ENCODE measurements at places on chromosomes 16 and 17. TPM values are rescaled to one million over a fixed set of nuclear protein-coding genes. Genes with fewer than 3 reads are reported as not detected.

ANKRD40 gene
- 35.6 TPM for total RNA-seq

CD300LG gene
- not detected for total RNA-seq

KCNJ2 gene
- total RNA-seq, result 0.28 TPM

IGF2BP1 gene
- 0.03 TPM for total RNA-seq

DERL2 gene
- 40.8 TPM for total RNA-seq

PCYT2 gene
- 56.8 TPM for total RNA-seq

SNX20 gene
- total RNA-seq, result not detected

DNA sequence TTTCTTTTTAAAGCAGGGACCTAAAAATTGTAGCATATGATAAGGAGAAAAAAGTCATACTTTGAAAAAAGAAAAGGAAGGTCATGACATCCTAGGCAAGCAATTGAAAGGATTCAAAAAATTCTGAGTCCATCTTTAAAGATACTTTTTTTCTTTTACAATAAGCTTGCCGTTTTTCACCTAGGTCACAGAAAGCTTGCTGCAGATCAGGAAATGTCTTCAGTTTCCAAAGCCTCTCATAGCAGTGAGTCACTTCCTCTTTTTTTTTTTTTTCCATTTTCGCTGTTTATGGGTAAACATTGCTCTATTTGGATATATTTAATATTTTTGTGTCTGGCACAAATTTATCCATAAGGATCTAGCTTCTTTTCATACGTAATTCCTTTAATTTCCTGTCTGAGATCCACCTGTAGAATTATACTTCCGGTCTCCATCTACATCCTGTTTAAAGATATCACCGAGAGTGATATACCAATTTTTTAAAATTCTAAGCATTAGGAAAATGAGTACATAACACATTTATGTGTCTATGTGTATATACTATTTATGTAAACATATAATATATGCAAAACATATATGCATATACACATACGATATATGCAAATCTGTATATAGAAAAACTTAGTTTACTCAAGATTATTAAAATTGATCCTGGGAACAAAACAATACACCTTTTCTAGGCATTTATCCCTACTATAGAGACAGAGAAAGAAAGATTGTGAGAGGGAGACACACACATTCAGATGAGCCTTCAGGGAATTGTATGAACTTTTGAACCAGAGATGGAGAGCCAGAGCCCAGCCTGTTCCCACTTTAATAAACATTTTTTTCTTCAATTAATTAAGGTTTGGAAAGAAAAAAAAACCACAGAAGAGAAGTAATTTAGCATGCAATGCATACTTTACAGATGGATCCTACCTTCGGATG, 134.4 kb downstream of the SKAP1 start:
- no peak for DNase-seq

DNA sequence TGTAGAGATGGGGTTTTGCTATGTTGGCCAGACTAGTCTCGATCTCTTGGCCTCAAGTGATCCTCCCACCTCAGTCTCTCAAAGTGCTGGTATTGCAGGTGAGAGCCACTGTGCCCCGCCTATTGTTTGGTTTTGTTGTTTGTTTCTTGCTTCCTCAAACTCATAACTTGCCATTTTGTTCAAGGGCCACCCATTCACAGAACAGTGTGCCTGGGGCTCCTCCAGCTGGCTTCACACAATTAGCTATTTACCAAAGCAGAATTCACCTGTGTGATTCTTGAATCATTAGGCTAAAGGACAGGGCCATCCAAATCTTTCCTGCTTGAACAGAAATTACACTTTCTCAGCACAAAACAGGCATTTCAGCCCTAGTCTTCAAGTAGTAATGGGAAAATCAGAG, 7.2 kb downstream of the ABHD15 start:
- no peak for DNase-seq

DNA sequence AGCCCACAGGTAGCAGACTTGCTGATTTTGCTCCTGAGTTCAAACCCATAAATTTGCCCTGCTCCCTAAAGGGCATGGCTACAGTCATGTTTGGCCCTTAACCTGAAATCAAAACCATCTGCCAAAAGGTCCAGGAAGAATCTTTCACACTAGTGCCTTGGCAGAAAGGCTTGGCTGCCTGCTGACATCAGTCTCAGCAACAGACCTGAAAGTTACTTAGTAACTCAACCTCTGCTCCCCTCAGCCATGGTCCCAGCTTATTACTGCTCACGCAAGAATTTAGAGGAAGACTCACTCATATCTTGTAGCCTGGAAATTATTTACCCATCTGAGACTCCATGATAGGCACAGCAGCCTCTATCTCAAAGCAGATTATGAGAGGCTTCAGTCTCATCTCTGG, 98.0 kb upstream of the KIF2B start:
- DNase-seq, result no peak

- DNase-seq, result no peak
Measured at GRCh38 chr17:32396343-32396742, 46.4 kb downstream of the ZNF207 start.

GRCh38 chr17:43085474-43085873, 39.7 kb downstream of the BRCA1 start:
- DNase-seq, result no peak

DNA sequence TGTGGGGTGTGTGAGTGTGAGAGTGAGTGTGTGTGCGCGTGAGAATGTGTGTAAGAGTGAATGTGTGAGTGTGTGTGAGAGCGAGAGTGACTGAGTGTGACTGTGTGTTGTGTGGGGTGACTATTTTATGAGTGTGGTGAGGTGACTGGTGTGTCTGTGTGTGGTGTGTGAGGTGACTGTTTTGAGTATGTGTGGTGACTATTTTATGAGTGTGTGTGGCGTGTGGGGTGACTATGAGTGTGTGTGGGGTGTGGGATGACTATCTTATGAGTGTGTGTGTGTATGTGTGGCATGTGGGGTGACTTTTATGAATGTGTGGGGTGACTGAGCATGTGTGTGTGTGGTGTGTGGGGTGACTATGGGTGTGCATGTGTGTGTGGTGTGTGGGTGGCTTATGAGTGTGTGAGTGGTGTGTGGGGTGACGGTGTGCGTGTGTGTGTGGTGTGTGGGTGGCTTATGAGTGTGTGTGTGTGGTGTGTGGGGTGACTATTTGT, 152.9 kb upstream of the PLCG2 start:
- peak; percentile 64 for DNase-seq

- peak; percentile 21 for DNase-seq
Measured at GRCh38 chr16:53084746-53085334, 30.0 kb downstream of the CHD9 start.

DNA sequence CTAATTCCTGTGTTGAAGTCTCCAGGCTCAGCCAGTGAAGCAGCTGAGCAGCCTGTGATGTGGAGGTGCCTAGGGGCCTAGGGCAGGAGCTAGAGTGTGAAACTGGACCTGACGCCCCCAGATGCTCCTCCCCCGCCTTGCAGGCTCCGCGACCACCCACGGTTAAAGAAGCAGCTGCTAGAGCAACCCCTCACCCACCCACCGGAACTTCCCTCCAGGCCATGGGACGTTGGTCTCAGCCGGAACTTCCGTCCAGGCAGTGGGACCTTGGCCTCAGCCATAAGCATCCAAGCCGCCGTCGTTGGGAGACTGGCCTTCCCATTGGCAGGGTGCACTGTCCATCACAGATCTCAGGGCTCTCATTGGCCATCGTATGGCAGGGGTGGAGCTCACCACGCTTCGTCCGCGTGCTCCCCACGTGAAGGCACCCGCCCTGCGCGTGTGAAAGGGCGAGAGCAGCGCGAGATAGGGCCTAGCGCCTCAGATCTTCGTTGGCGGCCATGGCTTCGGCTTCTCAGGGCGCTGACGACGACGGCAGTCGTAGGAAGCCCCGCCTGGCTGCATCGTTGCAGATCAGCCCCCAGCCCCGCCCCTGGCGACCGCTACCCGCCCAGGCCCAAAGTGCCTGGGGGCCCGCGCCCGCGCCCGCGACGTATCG, at the start of gene ADAD2:
ADAD2 (plus strand) TSS at position 427 of the 658 bp plus-strand sequence; CDS start at position 501, 74 bp downstream.
- DNase-seq, result no peak

DNA sequence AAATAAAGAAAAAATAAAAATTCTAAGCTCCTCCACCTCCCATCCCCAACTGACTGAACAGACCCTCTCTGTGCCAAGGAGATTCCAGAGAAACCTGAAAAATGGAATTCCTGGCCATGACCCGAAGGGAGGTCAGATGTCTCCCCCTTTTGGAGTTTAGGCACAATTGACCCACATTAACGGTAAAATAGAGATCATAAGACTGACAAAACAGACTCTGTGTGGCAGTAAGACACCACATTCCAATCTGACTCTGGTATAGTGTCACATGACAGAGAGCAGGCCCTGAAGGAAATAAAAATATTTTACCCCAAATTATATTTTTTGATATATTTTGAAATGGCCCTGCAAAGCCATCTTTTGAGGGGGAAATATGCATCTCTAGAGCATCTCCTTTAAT, 115.1 kb upstream of the ZKSCAN2 start:
- DNase-seq, result no peak

GRCh38 chr17:1289695-1290094, 10.2 kb downstream of the TRARG1 start:
- peak; percentile 59 for DNase-seq

GRCh38 chr17:61208301-61209105, 191.1 kb upstream of the TBX2 start:
- no peak for DNase-seq

DNA sequence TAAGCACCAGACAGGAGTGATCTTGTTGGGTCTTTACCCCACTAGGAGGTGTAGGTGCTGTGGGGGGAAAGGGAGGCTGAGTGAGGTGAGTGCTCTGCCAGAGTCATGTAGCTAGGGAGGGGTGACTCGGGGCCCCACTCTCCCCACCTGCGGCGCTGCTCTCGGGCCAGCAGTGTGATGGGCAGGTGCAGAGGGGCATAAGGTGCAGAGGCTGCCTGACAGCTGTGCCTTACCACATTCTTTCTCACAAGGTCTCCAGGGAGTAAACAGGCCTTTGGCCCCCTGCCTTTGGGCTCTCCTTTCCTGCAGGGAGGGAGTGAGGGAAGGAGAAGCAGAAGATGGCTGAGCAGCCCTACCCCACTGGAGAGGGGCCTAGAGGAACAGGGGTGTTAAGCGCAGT, 4.5 kb upstream of the CNP start:
- no peak for DNase-seq

- no peak for DNase-seq
Measured at GRCh38 chr16:57791893-57792461, 10.3 kb downstream of the KIFC3 start.

DNA sequence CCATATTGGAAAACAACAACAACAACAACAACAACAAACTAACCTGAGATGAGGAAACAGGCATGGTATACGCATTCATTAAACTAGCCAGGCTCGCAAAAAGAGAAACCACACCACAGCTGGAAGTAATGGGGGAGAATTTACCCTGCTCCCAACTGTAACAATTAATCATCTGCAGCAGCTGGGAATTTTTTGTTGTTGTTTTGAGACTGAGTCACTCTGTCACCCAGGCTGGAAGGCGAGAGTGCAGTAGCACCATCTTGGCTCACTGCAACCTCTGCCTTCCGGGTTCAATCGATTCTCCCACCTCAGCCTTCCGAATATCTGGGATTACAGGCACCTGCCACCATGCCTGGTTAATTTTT, 16.3 kb downstream of the PRPSAP1 start:
- no peak for DNase-seq

- DNase-seq, result no peak
Measured at GRCh38 chr16:1216296-1216619, 8.8 kb downstream of the TPSG1 start.

DNA sequence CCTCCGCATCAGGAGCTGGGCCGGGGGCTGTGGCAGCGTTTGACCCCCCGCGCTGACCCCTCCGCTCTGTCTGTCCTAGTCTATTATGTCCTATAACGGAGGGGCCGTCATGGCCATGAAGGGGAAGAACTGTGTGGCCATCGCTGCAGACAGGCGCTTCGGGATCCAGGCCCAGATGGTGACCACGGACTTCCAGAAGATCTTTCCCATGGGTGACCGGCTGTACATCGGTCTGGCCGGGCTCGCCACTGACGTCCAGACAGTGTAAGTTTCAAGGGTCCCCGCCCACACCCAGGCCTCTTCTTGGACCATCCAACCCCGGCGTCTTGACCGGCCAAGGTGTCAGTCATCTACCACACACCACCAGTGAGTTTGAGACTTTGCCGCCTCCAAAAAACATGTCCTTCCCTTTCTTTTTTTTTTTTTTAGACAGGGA, 548 bp downstream of the PSMB3 start:
- no peak for DNase-seq

GRCh38 chr16:23353440-23353839, 51.3 kb downstream of the SCNN1B start:
- DNase-seq, result no peak

GRCh38 chr16:72302332-72302731, 130.4 kb upstream of the PMFBP1 start:
- DNase-seq, result no peak

DNA sequence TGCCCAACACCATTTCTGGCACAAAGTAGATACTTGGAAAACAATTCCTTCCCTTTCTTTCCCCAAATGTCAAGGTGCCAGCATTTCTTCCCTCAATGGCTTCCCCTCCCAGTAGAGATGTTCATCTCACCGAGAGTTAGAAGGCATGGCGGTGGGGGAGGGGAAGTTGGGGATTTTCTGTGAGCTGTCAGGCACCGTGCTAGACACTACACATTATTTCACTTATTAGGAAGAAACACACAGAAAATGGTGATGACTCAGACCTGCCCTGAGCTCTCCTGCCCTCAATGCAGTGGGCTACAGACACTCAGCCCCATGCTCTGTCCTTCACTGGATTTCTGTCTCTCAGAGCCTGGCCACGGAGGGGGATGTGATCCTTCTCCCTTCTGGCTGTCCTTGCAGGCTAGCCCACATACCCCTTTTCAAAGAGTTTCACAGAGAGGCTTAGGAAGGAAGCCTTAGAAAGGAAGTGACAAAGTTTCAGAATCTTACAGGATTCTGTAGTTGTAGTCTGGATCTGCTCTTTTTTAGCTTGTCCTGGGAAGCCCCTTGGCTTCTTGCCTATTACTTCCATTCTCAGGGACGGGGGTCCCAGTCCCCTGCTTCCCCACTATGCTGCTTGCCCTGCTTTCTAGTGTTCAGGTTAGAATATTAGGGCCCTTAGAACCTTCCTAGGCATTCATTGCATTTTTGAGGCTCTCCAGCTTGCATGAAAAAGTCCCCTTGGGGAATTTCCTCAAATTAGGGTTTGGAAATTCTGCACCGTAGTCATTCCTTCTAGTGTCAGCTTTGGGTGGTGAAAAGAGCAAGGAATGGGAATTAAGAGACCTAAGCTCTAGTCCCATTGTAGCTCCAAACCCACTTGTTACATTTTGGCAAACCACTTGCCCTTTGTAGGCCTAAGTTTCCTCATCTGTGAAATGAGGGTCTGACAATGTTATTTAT, 12.2 kb upstream of the CCL5 start:
- DNase-seq, result peak; percentile 22

- DNase-seq, result no peak
Measured at GRCh38 chr16:54875443-54875842, 55.2 kb upstream of the IRX5 start.

DNA sequence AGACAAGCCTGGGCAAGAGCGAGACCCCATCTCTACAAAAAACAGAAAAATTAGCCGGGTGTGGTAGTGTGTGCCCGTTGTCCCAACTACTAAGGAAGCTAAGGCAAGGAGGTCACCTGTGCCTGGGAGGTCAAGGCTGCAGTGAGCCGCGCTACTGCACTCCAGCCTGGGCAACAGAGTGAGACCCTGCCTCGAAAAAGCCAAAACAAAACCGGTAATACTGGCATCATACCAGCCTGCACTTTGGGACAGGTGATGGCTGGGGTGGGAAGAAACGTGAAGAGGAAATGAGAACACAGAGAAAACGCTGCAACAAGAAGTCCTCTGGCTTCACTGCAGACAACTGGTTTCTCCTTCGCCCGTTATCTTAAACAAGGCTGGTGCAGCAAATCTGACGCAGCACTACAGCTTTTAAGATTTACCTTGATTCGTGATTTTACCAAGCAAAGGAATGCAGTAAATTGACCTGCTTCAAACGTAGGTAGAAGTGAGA, 725 bp upstream of the CASC3 start:
- DNase-seq, result no peak

All from foreskin keratinocyte (primary cell).